Activated naive CD8-positive, alpha-beta T cell treated with anti-CD3 and anti-CD28 coated beads, Interleukin-2, amount 10 ng/mL, durations not matched to agents 7 days and 5 days (primary cell): ENCODE measurements at places on chromosomes 7 and 10. TPM values are rescaled to one million over a fixed set of nuclear protein-coding genes. Genes with fewer than 3 reads are reported as not detected.

GRCh38 chr7:137657476-137658189 is 189.1 kb downstream of the DGKI start:
- DNase-seq: no peak

DNA sequence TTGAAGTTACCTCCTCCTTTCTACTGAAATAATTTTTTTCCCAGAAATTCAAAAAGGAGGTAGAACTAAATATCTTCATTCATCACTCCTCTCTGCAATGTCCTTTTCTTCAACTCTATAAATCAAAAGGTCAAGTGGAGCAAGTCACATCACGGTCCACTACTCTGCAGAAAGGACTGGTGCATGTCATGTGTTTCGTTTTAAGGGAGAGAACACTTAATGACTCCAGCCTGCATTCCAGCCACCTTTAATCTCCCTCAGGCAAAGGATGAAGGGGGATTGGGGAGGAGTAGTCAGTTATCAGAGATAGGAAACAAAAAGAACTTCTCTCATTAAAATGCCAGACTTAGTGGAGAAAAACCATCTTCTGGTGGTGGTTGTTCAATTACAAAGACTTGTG is 78.9 kb downstream of the ANK3 start:
- no peak for DNase-seq

DNA sequence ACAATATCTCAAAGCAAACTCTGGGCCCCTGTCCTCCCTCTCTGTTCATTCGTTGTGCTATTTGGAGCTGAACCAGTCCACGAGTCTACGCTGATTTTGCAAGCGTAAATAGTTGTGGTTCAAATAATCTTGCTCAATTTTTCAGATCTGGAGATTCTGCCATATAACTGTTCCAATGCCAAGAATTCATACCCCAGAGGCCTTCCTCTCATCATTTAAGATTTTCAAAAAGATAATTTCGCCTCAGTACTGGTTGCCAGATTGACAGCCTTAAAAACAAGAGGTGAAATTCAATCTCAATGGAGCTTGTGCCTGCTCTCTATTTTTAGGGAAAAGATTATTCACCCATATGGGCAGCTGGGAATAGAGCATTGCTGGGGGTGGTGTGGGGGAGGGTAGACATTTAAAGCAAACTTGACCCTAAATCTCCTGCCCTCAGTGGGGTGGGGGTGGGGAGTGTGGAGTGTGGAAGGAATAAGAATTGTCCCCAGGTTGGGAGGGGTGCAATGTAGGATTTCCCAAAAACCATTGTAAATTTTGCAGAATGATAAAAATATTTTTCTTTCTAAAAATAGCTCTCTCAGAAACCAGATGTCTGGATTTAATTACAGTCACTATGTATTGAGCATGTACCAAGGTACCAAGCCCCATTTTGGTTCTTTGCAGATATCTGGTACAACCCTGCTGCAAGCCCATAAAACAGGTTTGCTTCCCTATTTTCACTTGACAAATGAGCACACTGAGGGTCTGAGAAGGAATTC is 104.7 kb upstream of the EEPD1 start:
- no peak for DNase-seq

FRG2B gene
- total RNA-seq: not detected

GRCh38 chr10:1643161-1643907 is 94.0 kb downstream of the ADARB2 start:
- peak; percentile 37 for DNase-seq

FAM180A gene
- not detected for total RNA-seq

VOPP1 gene
- total RNA-seq: 50.1 TPM

HOGA1 gene
- total RNA-seq: not detected
